ENCODE measurements at places on chromosomes 3 and 15.

DNA sequence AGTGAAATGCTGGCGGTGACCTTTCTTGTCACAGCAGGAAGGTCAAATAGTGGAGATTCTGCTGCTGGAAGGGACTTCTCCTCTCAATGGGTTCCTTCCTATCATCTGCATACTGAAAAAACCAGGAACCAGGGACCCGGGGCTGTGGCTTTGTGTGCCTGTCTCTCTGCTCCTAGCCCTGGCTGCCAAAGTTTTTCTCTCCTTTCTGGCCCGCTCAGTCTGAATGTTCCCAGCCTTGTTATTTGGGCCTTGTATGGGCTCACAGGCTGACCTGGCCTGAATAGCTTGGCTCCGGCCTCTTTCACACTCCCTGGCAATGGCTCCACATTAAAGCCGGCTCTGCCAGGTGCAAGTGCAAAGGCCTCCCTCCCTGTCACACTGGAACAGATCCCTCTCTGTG is 94.7 kb downstream of the LRIG1 start:
- DNase-seq = no peak

- DNase-seq = no peak
Observed at GRCh38 chr15:35243758-35244157, 158.7 kb upstream of the NANOGP8 start.

DNA sequence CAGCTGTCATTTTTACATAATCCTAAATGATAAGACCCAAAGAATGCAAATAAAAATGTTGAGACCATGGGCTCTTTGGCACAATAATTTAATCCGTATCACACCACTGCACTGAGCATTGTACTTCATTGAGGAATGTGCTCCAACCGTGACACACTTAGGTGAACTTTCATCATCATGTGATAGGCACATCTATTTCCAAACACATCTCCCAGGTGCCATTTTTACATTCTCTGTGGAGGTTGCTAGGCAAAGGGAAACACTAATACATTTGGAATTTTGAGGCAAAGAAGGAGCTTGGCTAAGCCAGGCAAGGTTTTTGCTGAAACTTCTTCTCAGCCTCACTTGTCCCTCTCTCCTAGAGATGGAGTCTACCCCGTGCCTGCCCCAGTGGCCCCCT is 68.7 kb downstream of the LRTM1 start:
- no peak for DNase-seq

GRCh38 chr3:71083726-71084131 is 499.8 kb downstream of the FOXP1 start:
- no peak for DNase-seq
